Activated T-cell treated with anti-CD3 and anti-CD28 coated beads, Interleukin-2, amount 50 U/mL, for 24 hours (primary cell): ENCODE measurements at places on chromosomes 12 and 14.

GRCh38 chr12:81365284-81365683, 287.4 kb downstream of the ACSS3 start:
- H3K27ac ChIP-seq, result no peak overlapping the region
- H3K36me3 ChIP-seq, result no peaks in the 10 kb centered on the region
- no peaks in the 10 kb centered on the region for H3K4me1 ChIP-seq
- H3K4me3 ChIP-seq, result no peak overlapping the region

DNA sequence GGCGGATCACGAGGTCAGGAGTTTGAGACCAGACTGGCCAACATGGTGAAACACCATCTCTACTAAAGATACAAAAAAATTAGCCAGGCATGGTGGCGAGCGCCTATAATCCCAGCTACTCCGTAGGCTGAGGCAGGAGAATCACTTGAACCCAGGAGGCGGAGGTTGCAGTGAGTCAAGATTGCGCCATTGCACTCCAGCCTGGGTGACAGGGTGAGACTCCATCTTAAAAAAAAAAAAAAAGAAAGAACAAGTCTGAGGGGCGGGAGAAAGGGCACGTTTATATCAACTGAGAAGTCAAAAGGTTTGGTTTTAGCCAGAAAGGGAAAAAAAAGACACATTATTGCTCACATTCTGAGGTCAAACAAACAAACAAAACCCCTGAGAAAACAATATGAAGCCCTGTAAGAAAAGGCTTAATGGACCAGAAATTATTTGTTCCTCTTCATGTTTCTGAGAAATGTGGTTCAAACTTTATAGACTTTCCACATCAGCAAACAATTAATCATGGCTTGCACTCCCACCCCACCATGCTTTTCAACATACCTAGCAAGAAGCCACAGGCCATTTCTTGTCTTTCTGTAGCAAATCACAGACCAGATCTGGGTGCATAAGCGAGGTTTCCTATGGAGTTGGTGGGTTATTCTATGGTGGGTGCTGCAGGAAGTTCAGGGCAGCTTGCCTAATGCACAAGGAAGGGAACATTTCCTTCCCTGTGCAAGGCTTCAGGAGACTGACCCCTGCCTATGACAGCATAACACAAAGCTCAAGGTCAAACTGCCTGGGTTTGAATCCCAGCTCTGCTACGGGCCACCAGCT, 80.1 kb downstream of the SSPN start:
- H3K36me3 ChIP-seq, result no peaks in the 10 kb centered on the region
- H3K4me1 ChIP-seq, result peaks cover 23% of the 10 kb centered on the region
- H3K4me3 ChIP-seq, result no peak overlapping the region
- no peak overlapping the region for H3K27ac ChIP-seq

DNA sequence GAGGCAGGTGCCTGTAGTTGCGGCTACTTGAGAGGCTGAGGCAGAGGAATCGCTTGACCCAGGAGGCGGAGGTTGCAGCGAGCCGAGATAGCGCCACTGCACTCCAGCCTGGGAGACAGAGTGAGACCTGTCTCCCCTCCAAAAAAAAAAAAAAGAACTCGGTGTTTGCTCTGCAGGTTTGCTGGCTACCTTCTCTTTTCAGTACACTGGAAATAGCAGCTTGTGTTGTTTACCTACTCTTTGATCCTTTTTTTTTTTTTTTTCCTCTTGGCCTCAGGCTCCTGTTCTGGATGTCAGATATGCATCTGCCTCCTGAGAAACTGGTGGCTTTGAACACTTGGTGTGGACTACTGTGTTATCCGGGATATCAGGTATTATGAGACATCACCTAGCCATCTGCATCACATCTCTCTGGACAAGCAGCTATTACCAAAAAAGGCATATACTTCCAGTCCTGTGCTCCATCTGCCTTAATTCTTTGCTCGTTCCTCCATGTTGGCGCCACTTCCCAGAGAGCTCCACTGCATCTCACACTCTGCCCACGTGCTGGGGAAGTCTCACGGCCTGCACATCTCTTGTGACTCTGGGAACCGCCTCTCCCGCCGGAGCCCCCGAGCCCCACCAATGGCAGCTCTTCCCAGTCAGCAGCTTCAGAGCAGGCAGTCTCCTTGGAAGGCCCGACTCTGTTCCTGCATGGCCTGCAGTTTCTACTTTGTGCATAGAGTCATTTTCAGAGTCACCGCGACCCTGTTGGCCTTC, 50.9 kb upstream of the TRAF3 start:
- DNase-seq, result no peak
- no peaks in the 10 kb centered on the region for H3K4me1 ChIP-seq
- no peaks in the 10 kb centered on the region for H3K27me3 ChIP-seq

DNA sequence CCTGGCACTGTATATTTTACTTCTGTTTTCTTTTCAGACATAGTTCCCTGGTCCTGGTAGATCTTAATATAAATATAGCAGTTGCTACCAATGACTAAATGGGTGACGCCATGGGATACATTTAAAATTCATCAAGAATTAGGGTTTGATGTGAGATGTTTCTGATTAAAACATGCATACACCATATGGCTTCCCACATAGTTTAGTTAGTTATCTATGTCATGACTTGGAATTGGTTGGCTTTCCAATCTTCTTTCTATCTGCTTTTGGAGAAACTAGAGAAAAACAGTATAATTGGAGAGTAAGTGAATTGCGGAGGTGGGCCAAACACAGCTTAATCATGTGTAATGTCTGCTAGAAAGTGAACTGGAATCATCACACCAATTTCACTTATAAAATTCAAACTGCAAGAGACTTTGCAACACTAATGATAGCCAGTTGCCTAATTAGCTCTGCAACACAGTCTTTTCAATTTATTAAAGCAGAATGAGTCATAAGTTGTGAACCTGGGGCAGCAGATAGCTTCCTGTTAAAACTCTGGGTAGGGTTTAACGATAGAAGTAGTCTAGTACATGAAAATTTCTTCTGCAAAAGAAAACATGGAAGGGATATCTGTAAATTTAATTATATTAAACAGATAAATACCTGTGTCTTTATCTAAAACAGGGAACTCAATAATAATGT, 295.2 kb downstream of the SLC16A7 start:
- no peaks in the 10 kb centered on the region for H3K27me3 ChIP-seq
- H3K4me3 ChIP-seq, result no peak overlapping the region
- H3K4me1 ChIP-seq, result no peaks in the 10 kb centered on the region

DNA sequence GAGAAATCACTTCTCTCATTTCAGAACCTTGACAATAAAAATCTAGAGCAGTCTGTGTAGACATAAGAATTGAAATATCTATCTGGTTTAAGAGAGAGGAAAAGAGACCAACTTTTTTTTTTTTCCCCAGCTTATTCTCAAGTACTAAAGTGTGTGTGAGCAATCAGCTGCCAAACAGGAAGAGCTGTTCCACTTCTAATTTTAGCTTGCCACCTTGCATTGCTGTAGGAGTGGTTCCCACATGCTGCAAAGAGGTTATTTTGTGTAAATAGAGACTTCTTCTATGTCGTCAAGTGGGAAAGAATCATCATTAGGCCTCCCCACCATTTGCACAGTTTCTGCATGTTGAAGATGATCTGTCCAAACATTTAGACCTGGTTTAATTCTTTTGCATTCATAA, 142.6 kb downstream of the NPAS3 start:
- no peak overlapping the region for H3K4me3 ChIP-seq
- H3K4me1 ChIP-seq, result no peaks in the 10 kb centered on the region
- DNase-seq, result no peak
- no peaks in the 10 kb centered on the region for H3K27me3 ChIP-seq
- H3K27ac ChIP-seq, result no peak overlapping the region

GRCh38 chr12:10381928-10382628, 7.8 kb downstream of the KLRK1 start:
- peaks cover 44% of the 10 kb centered on the region for H3K4me1 ChIP-seq
- peak overlapping the region; percentile 66 for H3K4me3 ChIP-seq
- peak overlapping the region; percentile 93 for H3K27ac ChIP-seq
- H3K27me3 ChIP-seq, result peaks cover 9% of the 10 kb centered on the region

- H3K36me3 ChIP-seq, result no peaks in the 10 kb centered on the region
- no peak for DNase-seq
Measured at GRCh38 chr12:41612892-41613557, 424.9 kb downstream of the PDZRN4 start.

DNA sequence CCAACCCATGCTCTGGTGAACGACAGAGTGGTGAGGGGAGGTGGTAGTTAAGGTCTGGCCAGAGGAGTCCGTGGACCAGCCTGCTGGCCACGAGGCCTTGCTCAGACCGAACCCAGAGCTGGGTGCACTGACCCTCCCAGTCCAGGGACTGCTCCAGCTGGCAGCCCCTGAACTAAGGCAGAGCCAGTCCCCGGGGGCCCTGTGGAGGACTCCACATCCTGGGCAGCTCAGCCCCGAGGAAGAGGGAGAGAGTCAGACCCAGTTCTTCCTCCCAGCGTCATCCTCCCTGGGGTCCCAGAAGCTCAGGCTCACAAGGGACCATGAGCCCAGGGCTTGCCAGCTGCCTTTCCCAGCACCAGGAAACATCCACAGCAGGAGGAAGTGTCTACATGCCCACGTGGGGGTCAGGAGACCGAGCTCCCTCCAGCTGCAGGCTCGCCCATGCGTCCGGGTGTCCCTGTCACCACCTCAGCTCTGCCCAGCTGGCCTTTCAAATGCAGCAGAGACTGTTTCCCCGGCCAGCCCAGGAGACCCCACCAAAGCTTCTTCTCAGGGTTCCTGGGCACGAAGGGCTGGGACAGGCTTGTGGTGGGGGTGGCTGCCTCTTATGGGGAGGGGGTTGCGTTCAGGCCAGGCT, 194.4 kb downstream of the KIF26A start:
- H3K36me3 ChIP-seq, result peaks cover 2% of the 10 kb centered on the region
- H3K4me3 ChIP-seq, result no peak overlapping the region
- H3K27ac ChIP-seq, result no peak overlapping the region
- no peak for DNase-seq

- no peak overlapping the region for H3K4me3 ChIP-seq
- peaks cover 94% of the 10 kb centered on the region for H3K36me3 ChIP-seq
- peak; percentile 65 for DNase-seq
- peaks cover 9% of the 10 kb centered on the region for H3K4me1 ChIP-seq
- H3K27me3 ChIP-seq, result no peaks in the 10 kb centered on the region
- H3K27ac ChIP-seq, result peak overlapping the region; percentile 73
Measured at GRCh38 chr14:103679351-103679750, 35.9 kb downstream of the XRCC3 start.

GRCh38 chr12:119990382-119990874, 1.4 kb downstream of the BICDL1 start:
- peaks cover 61% of the 10 kb centered on the region for H3K4me1 ChIP-seq
- no peak for DNase-seq
- peak overlapping the region; percentile 88 for H3K27ac ChIP-seq
- no peaks in the 10 kb centered on the region for H3K27me3 ChIP-seq

- H3K4me1 ChIP-seq, result peaks cover 13% of the 10 kb centered on the region
- H3K4me3 ChIP-seq, result no peak overlapping the region
- no peaks in the 10 kb centered on the region for H3K36me3 ChIP-seq
Measured at GRCh38 chr12:76641073-76641472, 81.5 kb upstream of the OSBPL8 start.

DNA sequence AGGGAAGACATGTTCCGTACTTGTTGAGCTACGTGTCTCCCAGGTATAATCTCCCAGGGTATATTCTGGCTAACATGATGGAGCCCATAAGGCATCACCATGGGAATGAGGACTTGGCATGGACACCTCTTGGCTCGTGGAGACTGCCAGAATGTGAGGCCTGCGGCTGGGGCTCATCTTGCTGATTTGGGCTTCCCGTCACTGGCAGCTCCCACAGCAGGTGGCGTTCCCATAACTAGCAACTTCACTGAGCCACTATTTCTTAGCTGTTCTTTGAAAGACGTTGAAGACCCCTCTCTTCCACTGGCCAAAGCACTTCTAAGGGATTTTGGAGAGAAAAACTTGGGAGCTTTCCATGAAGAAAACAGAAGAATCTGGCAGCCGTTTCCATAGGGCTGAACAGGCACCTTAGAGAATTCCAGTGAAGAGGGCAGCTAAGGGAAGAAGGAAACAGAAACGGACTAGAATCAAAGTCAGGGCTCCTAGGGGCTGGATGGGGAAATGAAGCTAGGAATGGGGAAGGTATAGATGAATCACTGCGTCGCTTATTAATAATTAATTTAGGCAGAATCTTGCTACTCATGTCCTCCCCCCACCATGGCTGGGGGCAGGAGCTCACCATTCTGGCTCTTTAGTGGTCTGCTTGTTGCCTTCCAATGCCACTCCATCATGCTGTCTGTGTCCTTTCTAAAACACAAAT, 39.7 kb upstream of the FOS start:
- no peak overlapping the region for H3K27ac ChIP-seq
- H3K27me3 ChIP-seq, result no peaks in the 10 kb centered on the region
- peaks cover 9% of the 10 kb centered on the region for H3K4me1 ChIP-seq
- no peak overlapping the region for H3K4me3 ChIP-seq
- no peak for DNase-seq

- no peaks in the 10 kb centered on the region for H3K4me1 ChIP-seq
- H3K4me3 ChIP-seq, result no peak overlapping the region
- no peak for DNase-seq
- no peak overlapping the region for H3K27ac ChIP-seq
Measured at GRCh38 chr12:84802161-84802560, 110.4 kb downstream of the SLC6A15 start.

DNA sequence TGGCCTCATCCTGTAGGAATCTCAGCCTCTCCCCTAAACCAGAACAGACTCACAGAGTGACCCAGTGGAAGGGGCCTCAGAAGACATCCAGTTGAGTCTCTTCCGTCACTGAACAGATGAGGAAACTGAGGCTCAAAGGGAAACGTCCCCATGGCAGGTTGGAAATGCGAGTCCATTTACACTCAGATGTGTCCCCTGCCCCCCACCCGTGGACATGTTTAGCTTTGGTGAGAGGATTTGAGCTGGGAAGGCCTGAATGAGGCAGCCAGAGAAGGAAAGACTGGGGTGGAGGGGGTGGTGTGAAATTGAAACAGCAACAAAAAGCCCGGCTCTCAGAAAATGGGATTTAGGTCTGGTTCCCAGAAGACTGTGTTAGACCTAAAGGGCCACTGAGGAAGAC, 1.7 kb downstream of the FAIM2 start:
- peaks cover 15% of the 10 kb centered on the region for H3K4me1 ChIP-seq
- H3K4me3 ChIP-seq, result no peak overlapping the region
- H3K27me3 ChIP-seq, result peaks cover 13% of the 10 kb centered on the region
- H3K27ac ChIP-seq, result no peak overlapping the region
- H3K36me3 ChIP-seq, result no peaks in the 10 kb centered on the region

- H3K36me3 ChIP-seq, result no peaks in the 10 kb centered on the region
- no peaks in the 10 kb centered on the region for H3K27me3 ChIP-seq
- no peak for DNase-seq
- H3K4me3 ChIP-seq, result no peak overlapping the region
- H3K27ac ChIP-seq, result no peak overlapping the region
Measured at GRCh38 chr12:42730291-42730690, 140.7 kb upstream of the PRICKLE1 start.

- DNase-seq, result no peak
- H3K27ac ChIP-seq, result no peak overlapping the region
Measured at GRCh38 chr12:31568498-31568897, 22.4 kb downstream of the DENND5B start.
